ENCODE measurements at places on chromosomes 1 and 21.
A peak's percentile ranks its signal among the peaks of the same experiment; 100 is the strongest.

DNA sequence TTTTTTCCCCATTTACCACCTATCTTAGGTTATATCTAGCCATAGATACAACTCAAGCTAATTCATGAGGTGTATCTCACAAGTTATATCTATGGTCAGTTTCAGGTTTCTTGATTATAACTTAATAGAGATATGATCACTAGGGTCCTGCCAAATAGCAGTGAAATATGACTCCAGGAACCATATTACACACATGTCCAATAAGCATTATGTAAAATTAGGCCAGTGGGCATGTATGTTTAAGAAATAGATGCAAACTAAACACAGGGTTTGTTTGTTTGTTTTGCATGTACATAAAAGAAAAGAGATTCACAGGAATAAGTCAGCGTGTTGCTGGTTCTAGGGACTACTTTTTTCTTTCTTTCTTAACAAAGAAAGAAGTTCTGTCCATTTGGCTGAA lies 112.5 kb upstream of the ST6GALNAC5 start:
- no peak for DNase-seq

DNA sequence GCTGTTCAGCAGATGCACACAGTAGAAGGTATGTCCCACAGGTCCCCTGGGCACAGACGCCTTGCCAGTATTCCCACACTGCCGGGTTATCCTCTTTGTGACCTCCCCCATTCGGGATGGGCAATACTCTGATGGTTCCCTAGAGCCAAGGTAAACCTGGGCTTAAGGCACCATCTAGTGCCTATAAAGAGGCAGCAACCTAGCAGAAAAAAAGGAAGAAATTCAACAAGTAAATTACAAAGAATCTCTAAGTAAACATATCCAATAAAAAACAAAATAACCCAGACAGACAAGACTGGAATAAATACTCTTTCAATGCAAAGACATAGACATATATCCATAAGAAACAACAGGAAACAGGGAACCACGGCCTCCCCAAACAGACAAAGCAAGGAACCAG lies 39.4 kb downstream of the HSF2BP start:
- DNase-seq, result no peak

DNA sequence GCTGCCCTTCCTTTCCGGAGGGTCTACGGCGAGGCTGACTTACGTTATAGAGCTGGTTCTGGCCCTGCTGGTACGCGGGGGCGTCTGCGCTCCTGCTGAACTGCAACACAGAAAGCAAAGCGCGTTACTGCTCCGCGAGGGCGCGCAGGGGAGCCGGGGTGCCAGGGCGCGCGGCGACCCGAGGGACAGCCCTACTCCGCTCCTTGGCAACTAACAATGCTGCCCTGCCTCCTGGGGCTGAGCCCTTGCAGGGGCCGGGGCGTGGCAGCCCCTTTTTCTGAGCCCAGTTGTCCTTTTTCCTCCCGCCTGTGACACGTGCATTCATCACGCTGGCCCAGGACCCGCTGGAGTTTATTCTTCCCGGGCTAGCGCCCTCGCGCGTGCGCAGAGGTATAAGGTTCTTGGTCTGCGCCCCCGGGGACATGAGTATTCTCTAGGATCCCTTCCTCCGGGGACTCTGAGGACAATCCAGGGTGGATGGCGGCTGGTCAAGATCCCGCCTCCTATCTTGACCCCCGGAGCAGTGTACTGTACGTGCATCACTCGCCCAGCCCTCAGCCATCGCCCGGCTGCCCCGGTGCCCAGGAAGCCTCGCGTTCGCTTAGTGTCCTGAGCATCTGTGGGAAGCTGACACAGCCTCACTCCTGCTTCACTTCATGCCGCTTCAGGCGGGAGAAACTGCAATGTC lies 78.9 kb downstream of the CD247 start:
- DNase-seq, result peak; percentile 59

DNA sequence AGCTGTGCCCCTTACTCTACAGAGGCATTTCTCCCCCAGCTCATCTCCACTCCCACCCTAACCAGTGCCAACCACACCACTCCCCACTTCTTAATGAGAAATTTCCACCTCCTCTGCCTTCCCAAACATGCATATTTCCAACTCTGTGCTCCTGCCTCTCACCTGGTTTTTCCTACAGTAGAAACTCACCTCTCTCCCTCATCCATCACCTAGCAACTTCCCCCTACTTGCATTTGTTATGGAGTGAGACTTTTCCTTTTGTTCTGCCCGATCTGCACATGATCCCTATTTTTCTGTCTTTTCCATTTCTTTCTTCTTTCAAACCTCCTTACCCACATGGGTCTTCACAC lies 11.9 kb downstream of the RGS8 start:
- DNase-seq, result no peak

DNA sequence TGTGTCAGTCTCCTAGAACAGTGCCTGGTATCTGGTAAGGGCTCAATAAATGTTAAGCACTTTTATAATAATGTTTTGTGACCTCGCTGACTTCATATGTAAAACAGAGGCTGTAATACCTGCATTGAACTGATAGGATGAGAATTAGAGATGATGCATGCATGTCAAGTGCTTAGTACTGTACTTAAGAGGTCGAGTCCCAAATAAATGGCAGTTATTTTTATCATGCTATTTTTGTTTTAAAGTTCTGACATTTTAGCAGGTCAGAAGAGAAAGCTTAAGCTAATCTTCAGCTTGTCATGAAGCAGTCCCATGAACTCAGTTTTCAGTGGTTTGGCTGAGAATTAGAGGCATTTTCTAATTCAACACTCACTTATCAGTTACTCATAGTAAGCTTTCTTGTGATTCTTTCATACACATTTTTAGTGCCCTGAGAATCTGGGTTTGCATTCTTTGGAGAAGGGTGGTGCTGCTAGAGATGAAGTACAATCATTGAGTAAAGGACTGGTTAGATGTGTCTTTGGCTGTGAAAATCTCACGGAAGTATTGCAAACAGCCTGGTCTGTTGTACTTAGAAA lies 75.7 kb upstream of the RAVER2 start:
- DNase-seq, result no peak

DNA sequence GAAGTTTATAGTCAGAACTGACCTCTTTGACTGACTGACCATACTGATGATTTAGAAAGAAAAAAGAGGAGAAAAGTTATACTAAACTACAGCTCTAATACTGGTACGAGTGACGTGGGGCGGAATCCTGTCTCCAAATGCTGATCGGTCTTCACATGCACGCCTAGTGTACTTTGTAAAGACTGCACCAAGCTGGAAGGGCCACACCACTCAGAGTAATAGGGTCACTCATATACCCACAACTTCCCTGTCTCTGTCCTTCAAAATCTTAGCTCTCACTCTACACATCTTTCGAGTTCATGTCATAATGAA lies 19.4 kb upstream of the GUCA2A start:
- DNase-seq, result no peak

GRCh38 chr1:233361876-233362275 lies 34.4 kb downstream of the MAP3K21 start:
- no peak for DNase-seq

- DNase-seq, result no peak
These were observed 138.5 kb upstream of the SGIP1 start for GRCh38 chr1:66395202-66396061.

GRCh38 chr1:47779613-47780012 lies 217.6 kb downstream of the TRABD2B start:
- DNase-seq, result no peak

DNA sequence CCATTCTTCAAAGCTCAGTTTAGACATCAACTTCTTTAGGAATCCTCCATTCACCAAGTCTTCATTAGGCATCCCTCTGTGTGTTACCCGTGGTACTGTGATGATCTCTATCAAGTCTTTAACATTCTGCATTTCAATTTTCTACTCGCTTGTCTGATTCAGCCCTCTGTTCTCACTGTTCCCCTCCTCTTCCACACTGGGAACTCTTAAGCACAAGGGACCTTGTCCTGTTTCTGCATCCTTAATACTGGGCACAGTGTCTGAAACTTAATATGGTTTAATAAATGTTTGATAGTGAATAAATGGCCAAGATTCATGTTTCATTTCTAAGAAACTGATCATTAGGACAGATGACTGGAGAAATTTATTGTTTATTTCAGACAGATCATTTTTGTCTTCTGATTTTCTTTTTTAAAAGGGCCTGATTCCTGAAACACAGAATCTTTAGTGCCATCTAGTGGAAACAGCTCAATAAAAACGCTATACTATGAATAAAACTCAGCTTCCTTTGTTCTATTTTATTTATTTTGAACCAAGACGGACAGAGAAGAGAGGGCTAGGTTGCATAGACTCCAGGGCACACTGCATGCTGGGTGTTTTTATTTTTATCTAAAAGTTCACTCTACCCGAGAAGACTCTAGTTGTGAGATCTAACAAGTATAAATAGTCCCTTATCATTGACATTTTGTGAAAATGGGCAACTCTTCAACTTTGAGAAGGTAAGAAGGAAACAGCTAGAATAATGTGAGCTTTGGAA lies 7.0 kb upstream of the TRIM45 start:
- DNase-seq, result peak; percentile 32

DNA sequence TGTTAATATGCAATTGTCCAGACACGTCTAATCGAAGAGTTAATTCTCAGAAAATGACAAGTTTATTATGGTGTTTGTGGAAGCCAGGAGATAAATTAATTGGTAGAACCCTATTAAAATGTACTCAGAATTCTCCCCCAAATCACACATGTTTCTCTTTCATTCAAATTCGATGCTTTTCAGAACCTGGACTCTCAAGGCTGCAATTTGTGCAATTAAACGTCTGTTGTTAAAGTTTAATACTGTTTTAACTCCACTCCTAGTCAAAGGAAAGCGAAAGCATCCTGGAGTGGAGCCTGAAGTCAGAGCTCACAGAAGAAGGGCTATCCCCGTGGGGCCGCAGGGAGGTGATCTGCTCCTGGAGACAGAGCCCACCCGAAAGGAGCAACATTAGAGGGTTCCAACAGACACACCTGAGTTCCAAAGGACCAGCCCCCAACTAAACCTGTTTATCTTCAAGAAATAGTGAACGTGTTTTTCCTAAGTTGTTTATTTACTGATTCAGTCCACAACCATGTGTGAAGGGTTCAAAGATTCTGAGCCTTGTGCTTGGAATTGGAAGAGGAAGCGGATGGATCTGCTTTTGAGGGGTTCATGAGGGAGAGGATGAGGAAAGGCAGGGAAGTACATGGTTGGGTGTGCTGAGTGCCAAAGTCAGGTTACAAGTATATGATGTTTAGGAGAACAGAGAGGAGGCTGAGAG lies 68.0 kb upstream of the AKT3 start:
- DNase-seq, result peak; percentile 13

Data from B cell (primary cell).